ENCODE measurements at places on chromosomes 5 and 9. TPM values are rescaled to one million over a fixed set of nuclear protein-coding genes. Genes with fewer than 3 reads are reported as not detected.

GRCh38 chr5:11815481-11815880 is 88.8 kb downstream of the CTNND2 start:
- no peak overlapping the region for H3K4me3 ChIP-seq
- no peak for DNase-seq
- no peaks in the 10 kb centered on the region for H3K27me3 ChIP-seq
- H3K36me3 ChIP-seq: no peaks in the 10 kb centered on the region
- H3K27ac ChIP-seq: no peak overlapping the region
- H3K4me1 ChIP-seq: no peaks in the 10 kb centered on the region

- H3K27me3 ChIP-seq: no peaks in the 10 kb centered on the region
- no peaks in the 10 kb centered on the region for H3K36me3 ChIP-seq
- peak overlapping the region; percentile 68 for H3K27ac ChIP-seq
- H3K4me1 ChIP-seq: peaks cover 24% of the 10 kb centered on the region
These were observed 18.9 kb upstream of the SLC30A5 start for GRCh38 chr5:69074664-69075521.

GRCh38 chr5:138705007-138705406 is 48.2 kb upstream of the CTNNA1 start:
- no peak for DNase-seq
- H3K4me1 ChIP-seq: peaks cover 50% of the 10 kb centered on the region
- no peak overlapping the region for H3K27ac ChIP-seq
- H3K4me3 ChIP-seq: no peak overlapping the region
- H3K36me3 ChIP-seq: no peaks in the 10 kb centered on the region

- peak; percentile 48 for DNase-seq
- H3K4me1 ChIP-seq: peaks cover 66% of the 10 kb centered on the region
- peak overlapping the region; percentile 74 for H3K27ac ChIP-seq
These were observed 70.9 kb downstream of the TRIO start for GRCh38 chr5:14213813-14214585.

DNA sequence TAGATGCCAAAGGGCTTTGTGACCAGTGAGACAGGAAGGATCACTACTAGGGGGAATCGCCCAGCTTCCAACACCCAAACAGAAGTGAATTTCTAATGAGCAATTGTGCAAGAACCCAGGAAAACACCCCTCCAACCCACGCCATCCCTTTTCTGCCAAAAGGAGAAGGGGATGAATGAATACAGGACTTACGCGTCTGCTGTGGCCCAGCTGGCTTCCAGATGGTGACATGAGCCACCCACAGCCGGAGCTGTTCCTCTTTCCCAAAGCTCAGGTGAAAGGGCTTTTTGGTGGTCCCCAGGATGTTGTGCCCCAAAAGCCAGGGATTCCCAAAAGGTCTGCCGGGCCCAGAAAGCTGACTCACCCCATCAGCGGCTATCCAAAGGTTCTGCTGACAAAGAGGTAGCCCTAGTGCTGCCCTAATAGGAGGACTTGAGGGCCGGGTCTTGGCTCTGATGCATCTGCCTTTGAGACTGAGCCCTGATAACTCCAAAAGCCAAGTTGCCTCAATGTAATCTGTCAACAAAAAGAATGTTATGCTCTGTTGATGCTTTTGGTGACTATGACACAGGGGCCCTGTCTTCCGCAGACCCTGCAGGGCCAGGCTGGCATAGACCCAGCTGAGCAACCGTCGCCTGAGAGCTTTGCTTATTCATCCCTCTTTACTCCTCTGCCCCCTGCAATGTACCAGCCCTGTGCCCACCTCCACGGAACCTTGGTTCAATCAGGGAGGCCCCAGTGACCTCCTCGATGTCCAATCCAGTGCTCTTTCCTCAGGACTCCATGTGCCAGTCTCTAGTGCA is 14.5 kb downstream of the GSN start:
- H3K36me3 ChIP-seq: peaks cover 2% of the 10 kb centered on the region
- no peak overlapping the region for H3K4me3 ChIP-seq
- H3K27ac ChIP-seq: peak overlapping the region; percentile 81
- DNase-seq: no peak
- peaks cover 51% of the 10 kb centered on the region for H3K4me1 ChIP-seq

Gene SLC45A2
- polyA plus RNA-seq: 0.12 TPM

Gene ADAMTS13
- polyA plus RNA-seq: 10.4 TPM

Gene NIM1K
- polyA plus RNA-seq: 0.21 TPM

Gene OR5C1
- not detected for polyA plus RNA-seq

Measured in large intestine (tissue), 12 donors.